Right lobe of liver (tissue), 6 donors: ENCODE measurements at places on chromosomes 16 and 17.

- no peaks in the 10 kb centered on the region for H3K4me1 ChIP-seq
- no peak overlapping the region for H3K4me3 ChIP-seq
- H3K36me3 ChIP-seq = no peaks in the 10 kb centered on the region
- H3K27ac ChIP-seq = no peak overlapping the region
Measured at GRCh38 chr16:86549076-86549892, 5.8 kb downstream of the MTHFSD start.

DNA sequence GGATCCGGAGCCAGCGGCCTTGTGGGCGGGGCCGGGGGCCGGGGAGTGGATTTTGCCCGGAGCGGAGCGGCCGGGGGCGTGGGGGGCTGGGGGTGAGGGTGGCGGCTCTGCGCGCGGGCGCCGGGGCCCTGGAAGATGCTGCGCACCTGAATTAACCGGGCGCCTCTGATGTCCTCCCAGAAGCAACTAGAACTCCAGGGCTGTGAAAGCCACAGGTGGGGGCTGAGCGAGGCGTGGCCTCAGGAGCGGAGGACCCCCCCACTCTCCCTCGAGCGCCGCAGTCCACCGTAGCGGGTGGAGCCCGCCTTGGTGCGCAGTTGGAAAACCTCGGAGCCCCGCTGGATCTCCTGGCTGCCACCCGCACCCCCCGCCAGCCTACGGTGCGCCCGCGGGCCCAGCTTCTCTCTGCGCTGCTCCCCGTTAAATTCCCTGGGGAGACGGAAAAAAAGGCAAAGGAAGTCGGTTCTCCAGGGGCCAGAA lies 549 bp downstream of the SLC26A11 start:
- no peaks in the 10 kb centered on the region for H3K36me3 ChIP-seq
- H3K27ac ChIP-seq = no peak overlapping the region
- peak overlapping the region; percentile 95 for H3K4me3 ChIP-seq
- no peaks in the 10 kb centered on the region for H3K4me1 ChIP-seq
- no peak for DNase-seq
- no peaks in the 10 kb centered on the region for H3K27me3 ChIP-seq

GRCh38 chr17:43660816-43661493 lies 767 bp downstream of the MEOX1 start:
- H3K27ac ChIP-seq = no peak overlapping the region
- no peak overlapping the region for H3K4me3 ChIP-seq
- DNase-seq = no peak
- H3K4me1 ChIP-seq = no peaks in the 10 kb centered on the region

GRCh38 chr17:14330492-14330962 lies 29.6 kb downstream of the HS3ST3B1 start:
- H3K36me3 ChIP-seq = no peaks in the 10 kb centered on the region
- H3K27me3 ChIP-seq = no peaks in the 10 kb centered on the region
- DNase-seq = peak; percentile 65
- no peaks in the 10 kb centered on the region for H3K4me1 ChIP-seq

- no peaks in the 10 kb centered on the region for H3K27me3 ChIP-seq
- H3K27ac ChIP-seq = no peak overlapping the region
- no peaks in the 10 kb centered on the region for H3K36me3 ChIP-seq
Measured at GRCh38 chr17:55200904-55201303, 63.9 kb upstream of the HLF start.

- H3K4me3 ChIP-seq = no peak overlapping the region
- H3K4me1 ChIP-seq = no peaks in the 10 kb centered on the region
- no peaks in the 10 kb centered on the region for H3K27me3 ChIP-seq
- DNase-seq = no peak
Measured at GRCh38 chr17:51997723-51998122, 160.8 kb downstream of the CA10 start.

DNA sequence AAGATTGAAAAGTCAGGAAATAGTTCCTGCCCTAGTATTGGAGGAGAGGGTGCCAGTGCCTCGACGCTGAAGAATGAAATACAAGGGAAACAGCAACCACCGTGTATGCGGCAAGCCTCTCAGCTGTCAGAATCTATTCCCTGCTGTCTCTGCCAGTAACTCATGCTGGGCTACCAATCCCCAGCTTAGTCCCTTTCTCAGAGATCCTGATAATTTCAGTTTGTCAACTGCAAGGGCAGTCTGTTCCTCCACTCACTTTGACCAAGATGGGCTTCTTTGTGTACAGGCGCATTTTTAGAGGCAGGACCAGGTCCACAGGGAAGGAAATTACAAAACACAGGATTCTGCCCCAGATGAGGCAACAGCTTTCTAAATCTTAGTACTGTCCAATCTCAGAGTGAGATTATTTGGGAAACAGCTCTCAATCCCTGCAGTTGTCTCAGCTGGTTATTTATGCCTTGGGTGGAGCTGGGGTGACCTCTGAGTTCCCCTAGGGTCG lies 1.3 kb downstream of the NQO1 start:
- no peaks in the 10 kb centered on the region for H3K4me1 ChIP-seq
- no peak overlapping the region for H3K27ac ChIP-seq
- H3K27me3 ChIP-seq = no peaks in the 10 kb centered on the region
- H3K4me3 ChIP-seq = no peak overlapping the region
- H3K36me3 ChIP-seq = no peaks in the 10 kb centered on the region

DNA sequence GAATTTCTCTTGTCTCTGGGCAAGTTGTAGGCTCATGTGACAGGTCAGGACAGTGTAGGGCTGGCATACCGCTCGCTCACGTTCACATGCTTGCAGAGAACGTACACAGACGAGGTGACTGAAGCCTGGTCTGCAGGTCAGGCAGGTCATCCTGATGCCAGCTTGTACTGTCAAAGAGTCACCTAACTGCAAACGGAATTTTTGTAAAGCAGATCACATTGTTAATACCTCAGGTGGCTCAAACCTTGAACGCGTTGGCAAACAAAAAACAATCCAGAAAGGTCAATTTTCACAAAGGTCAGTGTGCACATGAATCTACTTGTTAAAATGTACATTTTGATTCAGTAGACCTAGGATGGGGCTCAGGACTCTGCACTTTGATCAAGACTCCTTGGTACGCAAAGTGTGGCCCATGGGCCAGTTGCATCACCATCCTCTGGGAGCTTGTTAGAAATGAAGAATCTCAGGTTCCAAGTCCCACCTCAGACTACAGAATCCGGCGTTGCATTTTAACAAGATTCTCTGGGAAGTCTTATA lies 28.6 kb downstream of the ANKRD40 start:
- no peaks in the 10 kb centered on the region for H3K27me3 ChIP-seq
- peaks cover 33% of the 10 kb centered on the region for H3K36me3 ChIP-seq
- H3K4me3 ChIP-seq = no peak overlapping the region
- no peak overlapping the region for H3K27ac ChIP-seq
- peak; percentile 74 for DNase-seq

GRCh38 chr17:79907217-79907715 lies 68.0 kb upstream of the CBX4 start:
- no peak overlapping the region for H3K4me3 ChIP-seq
- no peaks in the 10 kb centered on the region for H3K36me3 ChIP-seq
- no peak for DNase-seq
- no peak overlapping the region for H3K27ac ChIP-seq

- DNase-seq = no peak
- H3K27ac ChIP-seq = peak overlapping the region; percentile 1
- H3K4me1 ChIP-seq = no peaks in the 10 kb centered on the region
- no peaks in the 10 kb centered on the region for H3K36me3 ChIP-seq
- no peaks in the 10 kb centered on the region for H3K27me3 ChIP-seq
Measured at GRCh38 chr17:59769887-59770286, 62.4 kb downstream of the VMP1 start.

DNA sequence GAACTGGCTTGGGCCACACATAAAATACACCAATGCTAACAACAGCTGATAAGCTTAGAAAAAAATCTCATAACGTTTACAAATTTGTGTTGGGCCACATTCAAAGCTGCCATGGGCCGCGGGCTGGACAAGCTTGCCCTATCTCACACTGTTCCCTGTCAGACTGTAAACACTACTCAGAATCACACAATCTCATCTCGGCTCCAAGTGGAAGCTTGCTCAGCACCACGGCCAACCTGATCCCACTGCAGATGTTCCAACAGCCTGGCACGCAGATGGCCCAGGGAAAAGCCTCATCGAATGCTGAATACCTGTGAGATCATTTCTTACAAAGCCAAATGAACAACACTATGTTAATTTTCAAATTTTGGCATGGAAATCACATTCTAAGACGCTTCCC lies 125.8 kb downstream of the ANKRD11 start:
- H3K36me3 ChIP-seq = no peaks in the 10 kb centered on the region
- no peak overlapping the region for H3K27ac ChIP-seq
- no peaks in the 10 kb centered on the region for H3K4me1 ChIP-seq

DNA sequence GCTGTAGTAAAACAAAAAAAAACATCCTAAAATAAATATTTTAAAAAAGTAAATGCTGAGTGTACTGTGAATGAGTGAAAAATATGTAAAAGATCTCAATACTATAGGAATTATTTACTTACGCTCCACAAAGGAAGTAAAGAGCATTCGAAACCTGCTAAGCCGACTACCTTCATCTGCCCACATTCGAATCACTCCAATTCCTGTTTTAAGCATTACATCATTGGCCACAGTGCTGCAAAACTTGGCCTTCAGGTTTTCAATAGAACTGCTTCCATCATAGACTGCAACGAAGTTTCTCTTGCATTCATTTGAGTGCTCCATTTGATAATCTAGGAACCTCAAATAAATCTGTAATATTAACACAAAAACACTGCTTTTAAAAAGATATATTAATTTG lies 34.4 kb downstream of the NETO2 start:
- H3K27me3 ChIP-seq = no peaks in the 10 kb centered on the region
- H3K4me3 ChIP-seq = no peak overlapping the region
- H3K4me1 ChIP-seq = no peaks in the 10 kb centered on the region
- no peak overlapping the region for H3K27ac ChIP-seq
- H3K36me3 ChIP-seq = no peaks in the 10 kb centered on the region

GRCh38 chr17:44844390-44844830 lies 3.3 kb upstream of the HIGD1B start:
- H3K4me3 ChIP-seq = no peak overlapping the region
- no peaks in the 10 kb centered on the region for H3K36me3 ChIP-seq
- H3K27me3 ChIP-seq = no peaks in the 10 kb centered on the region
- no peak for DNase-seq
- no peak overlapping the region for H3K27ac ChIP-seq
- no peaks in the 10 kb centered on the region for H3K4me1 ChIP-seq

DNA sequence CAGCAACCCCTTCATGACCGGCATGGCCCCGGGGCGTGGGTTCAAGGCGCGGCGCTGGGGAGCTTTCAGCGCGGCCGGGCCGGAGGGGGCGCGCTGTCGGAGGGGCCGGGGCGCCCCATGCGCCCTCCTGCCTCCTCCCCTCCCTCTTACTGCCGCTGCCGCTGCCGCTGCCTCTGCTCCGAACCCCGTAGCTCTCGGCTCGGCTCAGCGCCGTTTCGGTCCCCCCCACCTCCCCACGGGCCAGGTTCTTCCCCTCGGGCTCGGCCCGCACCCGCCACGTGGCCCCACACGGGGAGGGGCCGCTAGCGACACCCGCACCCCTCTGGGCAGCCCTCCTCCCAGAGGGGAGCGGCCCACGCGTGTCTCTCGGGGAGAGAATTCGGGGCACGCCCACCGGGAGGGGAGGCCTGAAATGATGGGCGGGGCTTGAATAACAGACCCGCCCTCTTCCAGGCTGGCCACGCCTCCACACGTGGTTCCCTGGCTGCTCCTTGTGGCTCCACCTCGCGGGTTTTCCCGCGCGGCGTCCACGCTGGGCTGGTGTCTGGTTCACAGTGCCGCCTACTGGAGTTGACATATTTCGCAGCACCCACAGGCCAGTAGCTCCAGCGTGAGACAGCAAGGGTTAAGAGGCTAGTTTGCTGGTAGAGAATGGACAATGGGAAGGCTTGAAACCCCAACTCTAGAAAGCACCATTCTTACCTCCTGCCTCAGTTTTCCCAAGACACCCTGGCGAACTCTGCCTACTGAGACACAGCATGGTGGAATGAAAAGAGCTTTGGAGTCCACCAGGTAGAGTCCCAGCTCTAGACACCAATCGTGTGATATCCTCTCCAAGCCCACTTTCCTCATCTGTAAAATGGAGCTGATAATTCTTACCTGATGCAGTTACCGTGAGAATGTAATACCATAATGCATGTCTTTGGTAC lies at the start of gene KCNH4:
Gene KCNH4 (minus strand): TSS at position 221 of the 929 bp plus-strand sequence. CDS start 197 bp downstream, at position 24.
- H3K4me3 ChIP-seq = no peak within 1 kb of the TSS
- H3K27ac ChIP-seq = no peak within 1 kb of the TSS
- no peaks in the 10 kb centered on the region for H3K27me3 ChIP-seq
- DNase-seq = peak; percentile 86
- H3K36me3 ChIP-seq = no peaks in the 10 kb centered on the region
- no peaks in the 10 kb centered on the region for H3K4me1 ChIP-seq

DNA sequence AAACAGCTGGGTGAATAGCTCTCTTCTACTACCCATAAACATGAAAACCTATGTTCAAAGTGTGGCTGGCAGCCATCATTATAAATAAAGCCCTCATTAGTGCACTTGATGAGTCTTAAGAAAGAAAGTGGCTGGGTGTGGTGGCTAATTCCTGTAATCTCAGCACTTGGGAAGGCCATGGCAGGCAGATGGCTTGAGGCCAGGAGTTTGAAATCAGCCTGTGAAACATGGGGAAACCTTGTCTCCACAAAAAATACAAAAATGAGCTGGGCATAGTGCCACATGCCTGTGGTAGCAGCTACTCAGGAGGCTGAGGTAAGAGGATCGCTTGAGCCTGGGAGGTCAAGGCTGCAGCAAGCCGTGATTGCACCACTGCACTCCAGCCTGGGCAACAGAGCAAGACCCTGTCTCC lies 28.3 kb upstream of the APPBP2 start:
- H3K4me1 ChIP-seq = no peaks in the 10 kb centered on the region
- DNase-seq = no peak
- H3K27me3 ChIP-seq = no peaks in the 10 kb centered on the region
- no peaks in the 10 kb centered on the region for H3K36me3 ChIP-seq
- no peak overlapping the region for H3K27ac ChIP-seq

DNA sequence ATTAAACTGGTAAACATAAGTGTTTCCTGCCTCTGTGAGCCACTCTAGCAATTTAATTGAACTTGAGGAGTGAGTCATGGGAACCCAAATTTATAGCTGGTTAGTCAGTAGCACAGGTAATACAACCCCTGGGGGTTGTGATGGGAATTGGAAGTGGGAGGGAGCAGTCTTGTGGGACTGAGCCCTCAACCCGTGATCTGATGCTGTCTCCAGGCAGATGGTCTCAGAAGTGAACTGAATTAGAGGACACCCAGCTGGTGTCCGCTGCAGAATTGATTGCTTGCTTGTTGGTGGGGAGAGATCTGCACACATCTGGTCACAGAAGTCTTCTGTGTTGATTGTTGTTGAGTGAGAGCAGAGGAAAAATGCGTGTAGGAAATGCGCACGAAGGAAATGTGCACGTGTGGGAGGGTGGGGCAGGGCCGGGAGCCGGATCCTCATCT lies 7.7 kb upstream of the ST6GALNAC2 start:
- no peaks in the 10 kb centered on the region for H3K36me3 ChIP-seq
- DNase-seq = no peak
- no peak overlapping the region for H3K27ac ChIP-seq
- no peak overlapping the region for H3K4me3 ChIP-seq

- peak overlapping the region; percentile 94 for H3K4me3 ChIP-seq
- peaks cover 58% of the 10 kb centered on the region for H3K4me1 ChIP-seq
- H3K36me3 ChIP-seq = no peaks in the 10 kb centered on the region
- peak overlapping the region; percentile 98 for H3K27ac ChIP-seq
- DNase-seq = no peak
- no peaks in the 10 kb centered on the region for H3K27me3 ChIP-seq
Measured at GRCh38 chr17:59332749-59333377, 1.4 kb downstream of the YPEL2 start.

GRCh38 chr17:61551255-61551742 lies 39.7 kb downstream of the NACA2 start:
- H3K27me3 ChIP-seq = no peaks in the 10 kb centered on the region
- no peak overlapping the region for H3K4me3 ChIP-seq
- no peaks in the 10 kb centered on the region for H3K4me1 ChIP-seq
- H3K36me3 ChIP-seq = no peaks in the 10 kb centered on the region
